ENCODE measurements at places on chromosomes 11 and 22.

- DNase-seq, result peak; percentile 53
Measured at GRCh38 chr11:2077061-2077802, 62.0 kb downstream of the IGF2 start.

- DNase-seq, result no peak
Measured at GRCh38 chr22:42026705-42027104, 28.1 kb downstream of the WBP2NL start.

GRCh38 chr11:121838571-121838970, 277.4 kb downstream of the BLID start:
- DNase-seq, result no peak

DNA sequence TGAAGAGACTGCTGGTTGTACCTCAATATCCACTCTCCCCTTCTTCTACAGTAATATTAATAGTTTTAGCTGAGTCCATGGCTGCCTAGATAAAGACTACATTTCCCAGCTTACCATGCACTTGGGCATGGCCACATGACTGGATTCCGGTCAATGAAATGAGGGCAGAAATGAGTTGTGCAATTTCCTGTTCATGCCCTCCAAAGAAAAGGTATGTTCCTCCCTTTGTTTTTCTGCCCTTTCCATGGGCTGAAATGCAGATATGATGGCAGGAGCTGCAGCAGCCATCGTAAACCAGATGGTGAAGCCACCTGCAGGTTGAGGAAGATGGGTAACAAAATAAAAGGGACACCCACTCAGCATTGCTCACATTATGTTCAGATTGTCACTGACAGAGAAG, 15.3 kb upstream of the ELFN2 start:
- no peak for DNase-seq

- DNase-seq, result no peak
Measured at GRCh38 chr11:30328681-30329080, 5.8 kb downstream of the ARL14EP start.

DNA sequence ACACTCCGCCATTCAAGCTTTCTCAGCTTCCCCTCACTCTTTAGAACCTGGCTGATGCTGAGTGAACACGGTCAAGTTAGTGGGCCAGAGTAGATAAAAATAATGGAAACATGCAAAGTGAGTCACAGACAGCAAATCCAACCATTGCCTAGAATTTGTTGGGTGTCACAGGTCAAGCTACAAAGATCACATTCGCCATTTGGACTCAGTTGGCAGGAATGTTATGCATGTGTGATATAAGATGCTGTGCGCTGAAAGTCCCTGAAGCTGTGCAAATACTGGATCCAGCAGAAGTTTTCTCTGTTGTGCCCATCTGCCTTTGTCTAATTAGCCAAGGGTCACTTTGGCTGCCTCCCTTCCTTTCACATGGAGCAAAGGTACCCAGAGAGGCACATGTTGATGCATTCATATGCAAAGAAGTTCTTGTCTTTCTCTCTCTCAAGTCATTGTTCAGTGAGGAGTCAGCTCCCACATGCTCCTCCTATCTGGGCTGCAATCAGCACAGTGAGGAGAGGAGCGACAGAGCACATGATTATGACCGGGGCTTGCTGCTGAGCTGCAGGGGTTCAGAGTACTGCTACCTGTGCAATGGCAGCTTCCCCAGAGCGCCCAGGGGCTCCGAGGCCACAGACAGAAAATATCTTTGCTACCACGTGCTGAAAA, 39.7 kb downstream of the FLI1 start:
- DNase-seq, result no peak

- DNase-seq, result no peak
Measured at GRCh38 chr11:9396310-9396709, 11.9 kb downstream of the IPO7 start.

- no peak for DNase-seq
Measured at GRCh38 chr11:132742929-132743328, 789.4 kb downstream of the OPCML start.

- DNase-seq, result peak; percentile 83
Measured at GRCh38 chr11:35138943-35139721, at the start of gene CD44. TSS of gene CD44 (plus strand) at chr11:35139171. CDS start at chr11:35139304, 133 bp downstream.

- DNase-seq, result no peak
Measured at GRCh38 chr11:120137187-120137610, 714 bp downstream of the TRIM29 start.

DNA sequence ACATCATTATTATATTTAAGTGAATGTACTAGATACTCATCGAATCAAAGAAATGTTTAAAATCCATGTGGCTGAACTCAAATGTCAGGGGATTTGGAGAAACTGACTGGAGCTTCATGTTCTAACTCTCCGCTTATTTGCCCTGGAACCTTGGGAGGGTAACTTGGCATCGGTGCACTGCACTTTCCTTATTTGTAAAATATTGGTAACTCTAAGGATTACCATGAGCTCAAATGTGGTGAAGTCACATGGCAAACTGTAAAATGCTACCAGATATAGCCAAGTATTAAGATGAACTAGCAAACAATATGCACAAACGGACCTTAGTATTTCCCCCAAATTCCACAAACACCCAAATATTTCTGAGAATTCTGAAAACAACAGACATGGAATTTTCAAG, 75.6 kb downstream of the ETS1 start:
- DNase-seq, result no peak

GRCh38 chr11:48043991-48044512, 63.7 kb downstream of the PTPRJ start:
- no peak for DNase-seq

GRCh38 chr11:17645190-17645970, 74.0 kb upstream of the MYOD1 start:
- no peak for DNase-seq

- DNase-seq, result no peak
Measured at GRCh38 chr11:26997378-26997777, 3.5 kb downstream of the FIBIN start.

DNA sequence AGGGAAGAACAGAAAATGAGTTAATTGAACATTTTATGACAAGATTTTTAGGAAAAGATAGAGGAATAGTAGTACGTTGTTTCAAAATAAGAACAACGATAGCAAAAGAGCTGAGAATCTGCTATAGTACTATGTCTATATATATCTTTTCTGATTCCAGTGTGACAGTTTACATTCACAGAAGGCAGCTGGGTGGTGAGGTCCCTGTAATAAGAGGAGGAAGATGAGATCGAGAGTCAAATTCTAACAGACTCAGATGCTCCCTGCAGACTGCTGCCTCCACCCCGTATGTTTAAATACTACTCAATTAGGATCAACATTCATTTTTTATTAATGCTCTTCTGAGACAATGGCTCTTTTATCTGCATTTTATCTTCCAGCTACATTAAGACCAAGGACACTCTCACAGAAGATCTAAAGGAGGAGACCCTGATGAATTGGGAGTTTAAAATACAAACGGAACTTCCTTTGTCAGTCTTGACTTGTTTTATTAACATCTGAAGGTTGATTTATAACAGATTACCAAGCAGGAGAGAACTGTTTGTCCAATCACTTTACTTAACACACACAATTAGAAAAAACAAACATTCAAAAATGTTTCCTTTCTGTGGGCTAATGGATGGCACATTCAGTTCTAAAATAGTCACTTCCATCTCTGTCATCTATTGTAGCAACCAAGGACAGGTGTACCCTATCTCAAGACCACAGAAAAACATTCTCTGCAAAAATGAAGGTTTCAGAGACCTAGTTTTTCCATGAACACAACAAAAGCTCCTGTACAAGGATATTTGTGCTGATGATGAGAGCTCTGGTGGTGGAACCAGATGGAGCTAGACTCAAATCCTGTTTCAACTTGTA, 240.2 kb downstream of the CADM1 start:
- no peak for DNase-seq

- no peak for DNase-seq
Measured at GRCh38 chr11:47591764-47592163, 2.4 kb downstream of the C1QTNF4 start.

GRCh38 chr11:128318856-128319474, 268.4 kb downstream of the ETS1 start:
- DNase-seq, result peak; percentile 64

DNA sequence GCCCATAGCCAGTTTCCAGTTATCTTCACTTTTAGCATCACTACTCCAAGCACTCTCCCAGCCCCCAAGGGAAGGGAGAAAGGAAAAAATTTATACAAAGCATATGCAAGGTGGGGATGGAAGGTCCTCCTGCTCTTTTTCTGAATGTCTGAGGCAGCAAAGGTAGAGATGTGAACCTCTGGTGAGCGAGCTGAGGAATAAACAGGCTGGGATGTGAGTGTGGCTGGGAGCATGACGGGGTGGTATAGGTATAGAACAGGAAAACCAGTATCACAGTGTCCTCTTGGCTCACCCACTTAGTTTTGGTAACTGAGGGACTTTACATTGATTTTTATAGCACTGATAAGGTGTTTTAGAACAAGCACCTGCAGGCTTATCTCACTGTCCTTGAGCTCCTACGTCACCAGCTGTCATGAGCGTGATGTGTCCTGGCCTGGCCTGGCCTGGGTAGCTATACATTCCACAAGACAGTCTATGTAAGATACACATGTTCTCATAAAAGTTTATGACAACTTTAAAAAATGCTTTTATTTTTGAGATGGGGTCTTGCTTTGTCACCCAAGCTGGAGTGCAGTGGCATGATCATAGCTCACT, 10.3 kb upstream of the POLD3 start:
- DNase-seq, result no peak

- DNase-seq, result no peak
Measured at GRCh38 chr22:41504397-41504796, 35.5 kb downstream of the ACO2 start.

- no peak for DNase-seq
Measured at GRCh38 chr22:37639771-37640590, 512 bp downstream of the SH3BP1 start.

DNA sequence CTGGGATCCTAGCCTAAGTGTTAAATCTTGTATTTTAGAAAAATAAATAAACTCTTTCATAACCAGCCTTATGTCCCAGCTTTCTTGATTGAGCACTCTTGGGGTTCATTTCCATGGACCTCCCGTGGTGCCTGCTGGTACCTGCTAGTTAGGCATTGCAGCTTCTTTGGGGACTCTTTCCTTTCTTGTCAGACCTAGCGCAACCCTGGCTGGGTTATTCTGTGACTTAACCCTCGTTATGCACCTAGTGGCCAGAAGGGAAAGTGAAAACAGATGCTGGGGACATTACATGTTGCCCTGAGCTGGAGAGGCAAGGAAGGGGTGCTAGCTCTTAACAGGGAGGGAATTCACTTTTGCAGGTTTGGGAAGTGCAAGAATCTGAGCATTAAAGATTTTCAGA, 46.8 kb downstream of the APIP start:
- no peak for DNase-seq

- no peak for DNase-seq
Measured at GRCh38 chr11:133815636-133816035, 29.7 kb downstream of the SPATA19 start.

DNA sequence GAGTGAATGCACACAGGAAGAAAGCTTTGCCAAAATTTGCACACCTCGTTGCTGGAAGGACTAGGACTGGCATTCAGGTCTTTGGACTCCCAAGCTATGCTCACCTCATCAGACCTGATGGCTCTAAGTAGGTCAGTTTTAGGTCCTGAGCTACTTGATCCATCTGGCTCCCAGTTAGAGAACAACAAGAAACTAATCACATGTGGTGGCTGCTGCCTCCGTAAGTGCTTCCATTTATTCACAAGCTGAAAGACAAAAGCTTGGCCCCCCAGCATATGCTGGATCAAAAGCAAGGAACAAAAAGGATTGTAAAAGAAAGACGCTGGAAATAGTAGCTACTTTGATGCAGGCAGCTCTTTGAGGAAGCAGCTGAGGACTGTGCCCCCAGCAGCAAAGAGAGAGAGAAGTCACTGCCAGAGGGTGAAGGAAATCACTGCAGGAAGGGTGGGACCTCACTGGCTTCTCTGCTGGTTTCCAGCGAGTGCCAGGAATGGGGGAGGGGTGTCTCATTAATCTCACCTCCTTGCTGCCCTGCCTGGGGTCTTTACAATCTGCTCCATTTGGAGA, 268.9 kb downstream of the KIRREL3 start:
- no peak for DNase-seq

GRCh38 chr11:30314625-30315024, 8.3 kb upstream of the ARL14EP start:
- no peak for DNase-seq

- no peak for DNase-seq
Measured at GRCh38 chr11:66915866-66916265, 42.3 kb downstream of the PC start.

GRCh38 chr11:271319-271715, 6.9 kb upstream of the NLRP6 start:
- DNase-seq, result no peak

All from stimulated activated naive CD4-positive, alpha-beta T cell treated with Interleukin-2 at 50 U/mL for 16 hours (primary cell).